Forelimb muscle (tissue), 1 donor: ENCODE measurements at places on chromosomes 3 and 15.

DNA sequence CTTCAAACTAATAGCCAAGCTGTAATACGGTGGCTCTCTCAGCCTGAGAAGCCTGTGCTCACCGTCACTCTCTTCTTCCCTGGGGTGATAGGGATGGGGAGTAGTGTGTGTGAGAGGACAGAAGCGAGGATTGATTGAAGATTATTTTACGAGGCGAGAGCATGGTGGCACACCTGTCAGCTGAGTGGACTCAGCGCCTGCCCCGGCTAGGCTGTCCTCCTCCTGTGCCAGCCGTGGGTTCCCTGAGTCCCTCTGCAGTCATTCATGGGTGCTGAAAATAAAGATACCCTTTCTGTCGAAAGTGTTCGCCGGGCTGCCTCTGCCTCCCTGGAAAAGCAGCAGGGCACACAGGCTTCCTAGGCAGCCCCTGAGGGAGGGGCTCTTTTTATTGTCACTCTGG is 124.1 kb downstream of the PGPEP1L start:
- no peak for DNase-seq

DNA sequence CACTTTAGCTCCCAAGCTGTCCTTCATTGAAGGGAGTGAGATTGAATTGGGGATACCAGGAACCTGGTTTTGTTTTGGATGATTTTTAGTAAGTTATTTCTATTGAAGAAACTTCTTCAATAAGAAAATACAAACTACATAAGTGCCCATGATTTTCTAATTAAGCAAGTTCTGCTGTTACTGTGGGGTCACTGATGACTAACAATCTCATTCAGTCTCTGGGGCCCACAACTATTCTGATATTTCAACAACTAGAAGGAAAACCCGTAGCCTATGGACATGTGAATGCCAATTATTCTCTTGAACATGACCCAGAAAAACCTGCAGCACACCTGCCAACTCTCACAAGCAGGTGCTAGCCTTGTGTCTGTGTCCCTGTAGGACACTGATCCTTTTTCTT is 184.6 kb downstream of the DCLK3 start:
- no peak for DNase-seq

DNA sequence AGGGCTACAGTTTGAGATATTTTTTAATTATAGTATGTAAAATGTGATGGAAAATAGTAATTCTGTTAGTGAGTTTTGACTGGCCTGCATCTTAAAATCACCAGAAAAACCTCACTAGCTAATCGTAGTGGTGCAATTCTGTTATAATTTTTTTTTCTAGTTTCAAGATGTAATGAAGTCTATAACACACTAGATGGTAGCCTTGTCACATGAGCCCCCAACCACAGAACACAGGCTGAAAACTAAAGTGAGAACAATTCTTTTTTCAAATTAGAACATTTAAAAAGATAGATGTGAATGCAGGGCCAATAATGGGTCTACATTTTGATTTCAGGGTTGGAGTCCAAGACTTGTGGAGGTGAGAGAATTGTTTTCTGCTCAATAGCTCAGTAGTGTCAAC is 83.3 kb upstream of the KCNH8 start:
- no peak for DNase-seq

- no peak for DNase-seq
Observed at GRCh38 chr15:90598031-90598577, 68.4 kb downstream of the CRTC3 start.

DNA sequence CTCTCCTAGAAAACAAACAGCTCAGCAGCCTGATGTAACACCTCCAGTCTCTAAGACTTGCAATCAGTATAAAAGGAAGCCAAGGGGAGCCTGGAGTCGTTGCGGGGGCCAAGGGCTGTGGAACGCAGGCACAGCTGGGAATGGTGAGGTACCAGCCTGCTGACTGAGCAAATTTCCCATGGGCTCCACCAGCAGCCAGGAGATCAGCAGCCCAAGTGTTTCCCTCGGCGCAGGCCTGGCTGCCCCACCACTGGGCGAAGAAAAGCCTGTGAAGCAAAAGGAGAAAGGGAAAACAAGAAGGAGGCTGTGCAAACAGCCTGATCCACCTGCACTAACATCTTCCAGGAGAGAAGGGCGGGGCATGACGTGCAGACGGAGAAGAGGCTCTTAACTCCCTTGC is 155.3 kb downstream of the SHQ1 start:
- DNase-seq = no peak

GRCh38 chr3:13653631-13654279 is 104.8 kb downstream of the FBLN2 start:
- no peak for DNase-seq

GRCh38 chr3:149678351-149678950 is 20.6 kb upstream of the WWTR1 start:
- DNase-seq = no peak

GRCh38 chr3:4063916-4064574 is 239.1 kb upstream of the SETMAR start:
- DNase-seq = no peak

- DNase-seq = no peak
Observed at GRCh38 chr15:77044228-77045042, 26.5 kb downstream of the TSPAN3 start.

GRCh38 chr15:50057905-50058639 is 61.0 kb downstream of the ATP8B4 start:
- DNase-seq = no peak

DNA sequence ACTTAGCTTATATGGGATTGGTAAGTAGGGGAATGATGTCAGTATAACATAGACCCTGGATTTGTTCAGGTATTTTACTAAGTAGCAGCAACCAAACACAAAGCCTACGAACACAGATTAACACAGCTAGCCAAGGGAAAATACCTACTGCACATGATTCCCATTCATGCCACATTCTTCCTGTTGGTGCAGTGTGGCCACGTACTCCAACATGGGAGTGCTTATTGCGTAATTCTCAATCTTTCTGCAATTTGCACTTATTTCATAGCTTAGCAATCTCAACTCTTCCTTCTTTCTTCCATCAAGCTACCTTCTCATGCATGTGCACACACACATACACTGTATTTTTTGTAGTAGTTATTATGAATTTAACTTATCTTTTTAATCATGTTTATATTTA is 186.8 kb downstream of the IL5RA start:
- DNase-seq = no peak

DNA sequence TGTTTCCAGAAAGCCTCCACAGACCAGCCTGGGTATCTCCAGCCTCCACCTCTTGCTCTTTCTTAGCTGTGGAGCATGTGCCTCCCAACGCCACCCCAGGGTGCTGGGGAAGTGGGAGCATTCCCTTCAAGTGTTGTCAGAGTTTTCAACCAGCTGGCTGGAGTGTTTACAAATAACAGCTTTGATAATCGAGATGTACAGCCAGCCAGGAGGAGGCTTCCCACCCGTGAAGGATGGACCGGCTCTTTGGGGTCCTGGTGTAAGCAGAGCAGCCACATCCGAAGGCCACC is 8.5 kb upstream of the OXTR start:
- no peak for DNase-seq

DNA sequence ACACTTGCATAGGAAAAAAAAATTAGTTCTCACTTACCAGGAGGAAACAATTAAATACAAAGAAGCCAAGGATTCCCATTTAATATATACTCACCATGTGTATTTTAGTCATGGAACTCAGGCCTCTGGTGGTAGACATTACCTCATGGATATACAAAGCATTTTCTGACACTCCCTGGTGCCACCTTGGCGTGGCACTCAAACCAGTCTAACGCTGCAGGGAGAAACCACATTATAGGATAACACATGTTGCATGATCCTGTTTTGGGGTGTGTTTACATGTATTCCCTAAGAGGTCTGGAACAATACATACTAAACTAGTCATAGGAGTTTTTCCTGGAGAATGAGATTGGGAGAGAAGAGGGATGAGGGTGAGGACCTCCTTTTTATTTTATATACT is 5.9 kb upstream of the RTF1 start:
- DNase-seq = no peak

GRCh38 chr3:45232521-45232920 is 6.4 kb upstream of the TMEM158 start:
- DNase-seq = no peak

DNA sequence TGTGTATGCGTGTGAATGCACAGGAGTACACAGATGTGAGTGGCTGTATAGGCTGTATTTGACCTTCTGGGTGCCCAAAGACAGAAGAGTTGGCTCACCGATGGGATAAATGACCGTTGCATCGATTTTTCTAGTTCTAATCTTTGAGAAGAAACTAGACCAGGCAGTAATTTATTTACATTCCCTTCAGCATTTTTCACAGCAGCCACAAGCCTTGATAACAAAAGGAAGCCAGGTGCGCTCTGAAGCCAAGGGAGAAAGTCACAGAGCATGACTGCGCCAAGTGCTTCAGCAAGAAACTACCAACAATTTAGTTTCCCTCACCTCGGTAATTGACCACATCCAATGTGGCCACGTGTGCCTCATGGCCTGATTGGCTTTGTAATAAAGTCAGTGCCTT is 5.9 kb upstream of the FAM3D start:
- DNase-seq = no peak

- DNase-seq = no peak
Observed at GRCh38 chr15:51735228-51736010, 2.0 kb downstream of the LYSMD2 start.

GRCh38 chr3:180704532-180704931 is 25.2 kb upstream of the CCDC39 start:
- no peak for DNase-seq

- no peak for DNase-seq
Observed at GRCh38 chr3:120489421-120489820, 38.6 kb upstream of the FSTL1 start.

GRCh38 chr3:61526308-61526707 is 35.1 kb upstream of the PTPRG start:
- no peak for DNase-seq

GRCh38 chr3:142098964-142099363 is 50.4 kb downstream of the TFDP2 start:
- no peak for DNase-seq

GRCh38 chr3:111859974-111860859 is 1.2 kb downstream of the PHLDB2 start:
- DNase-seq = peak; percentile 71

DNA sequence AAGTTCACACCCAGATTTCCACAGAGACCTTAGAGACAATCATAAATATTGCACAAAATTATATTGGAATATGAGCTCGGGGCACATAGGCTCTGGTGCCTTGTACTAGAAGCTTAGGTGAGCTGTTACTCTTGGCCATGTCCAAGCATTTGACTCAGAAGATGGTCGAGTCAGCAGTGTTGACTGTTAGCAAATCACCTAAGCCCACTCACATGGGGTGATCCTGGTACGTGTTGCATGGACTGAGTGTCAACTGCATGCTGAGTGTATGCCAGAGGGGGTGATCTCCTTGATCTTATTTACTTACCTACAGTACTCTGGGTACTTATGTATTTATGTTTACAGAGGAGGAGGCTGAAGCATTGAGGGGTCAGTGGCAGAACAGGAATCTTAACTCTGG is 14.0 kb downstream of the SMAD3 start:
- no peak for DNase-seq

DNA sequence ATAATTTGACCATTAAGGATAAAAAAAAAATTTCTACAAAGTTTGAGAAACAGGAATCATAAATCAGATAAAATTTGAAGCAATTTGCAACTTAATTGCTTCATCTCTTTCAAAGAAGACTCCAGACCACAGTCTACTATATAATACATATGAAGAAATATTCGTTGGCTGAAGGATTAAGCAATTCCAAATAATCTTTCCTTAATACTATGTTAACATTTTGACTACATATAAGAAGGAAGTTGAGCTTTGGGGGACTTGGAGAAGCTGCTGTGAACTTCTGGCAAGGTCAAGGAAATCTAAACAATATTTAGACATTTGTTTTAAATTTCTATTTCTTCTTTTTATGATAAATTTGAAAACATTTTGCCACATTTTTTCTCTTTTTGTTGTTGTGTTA is 13.5 kb upstream of the GABRR3 start:
- DNase-seq = no peak

DNA sequence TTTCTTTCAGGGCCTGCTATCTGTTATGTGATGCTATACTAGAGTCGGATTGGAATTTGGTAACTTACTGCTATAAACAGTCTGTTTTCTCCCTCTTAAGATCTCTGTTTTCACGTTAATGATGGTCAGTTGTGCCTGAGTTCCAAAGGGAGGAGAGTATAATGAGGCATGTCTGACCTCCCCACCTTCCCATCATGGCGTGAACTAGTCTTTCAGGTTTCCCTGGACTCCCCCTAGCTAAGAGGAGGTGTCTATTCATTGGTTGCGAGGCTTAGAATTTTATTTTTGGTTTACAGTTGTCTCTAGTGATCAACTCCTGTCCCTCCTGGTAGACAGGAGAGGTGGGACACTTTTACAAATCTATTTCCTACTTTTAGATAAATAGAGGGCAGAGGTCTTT is 27.8 kb upstream of the PXYLP1 start:
- no peak for DNase-seq

GRCh38 chr3:147407498-147408187 is 1.3 kb upstream of the ZIC4 start:
- DNase-seq = no peak

DNA sequence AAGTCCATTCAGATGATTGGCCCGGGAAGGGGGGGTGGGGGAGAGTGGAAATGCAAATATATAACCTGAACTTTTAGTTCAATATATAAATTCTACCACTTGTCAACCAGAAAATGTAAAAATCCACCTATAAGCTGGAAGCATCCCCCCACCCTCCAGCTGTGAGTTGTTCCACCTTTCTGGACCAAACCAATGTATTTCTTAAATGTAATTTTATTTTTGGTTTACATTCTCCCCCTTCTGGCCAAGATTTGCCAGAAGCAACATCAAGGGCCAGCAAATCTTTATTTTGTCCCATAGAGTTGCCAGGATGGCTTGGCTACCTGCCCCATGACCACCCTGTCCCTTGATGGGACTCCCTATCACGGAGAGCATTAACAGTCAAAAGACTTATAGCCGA is 545.7 kb downstream of the TBL1XR1 start:
- no peak for DNase-seq

DNA sequence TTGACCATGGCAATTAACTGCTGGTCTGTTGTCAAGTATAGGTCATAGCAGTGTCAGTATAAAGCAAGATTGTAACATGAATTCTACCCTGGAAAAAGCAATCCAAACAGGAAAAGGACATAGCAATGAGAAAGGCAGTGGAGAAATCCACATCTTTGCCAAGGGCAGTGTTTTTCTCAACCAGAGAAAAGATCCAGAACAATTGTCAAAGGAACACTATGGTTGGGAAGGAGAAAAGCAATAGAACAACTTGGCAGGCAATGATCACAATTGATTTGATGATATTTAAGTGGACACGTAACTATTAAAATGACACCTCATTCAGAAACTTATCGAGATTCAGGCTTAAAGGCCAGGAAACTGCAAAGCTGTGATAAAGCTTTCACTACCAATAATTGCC is 271.1 kb downstream of the DIPK2A start:
- no peak for DNase-seq
